ENCODE measurements at places on chromosomes 1 and 21.

- peak; percentile 95 for DNase-seq
Observed at GRCh38 chr1:223887747-223888418, 42.1 kb upstream of the TP53BP2 start.

- no peak for DNase-seq
Observed at GRCh38 chr1:183218971-183219615, 33.0 kb downstream of the LAMC2 start.

DNA sequence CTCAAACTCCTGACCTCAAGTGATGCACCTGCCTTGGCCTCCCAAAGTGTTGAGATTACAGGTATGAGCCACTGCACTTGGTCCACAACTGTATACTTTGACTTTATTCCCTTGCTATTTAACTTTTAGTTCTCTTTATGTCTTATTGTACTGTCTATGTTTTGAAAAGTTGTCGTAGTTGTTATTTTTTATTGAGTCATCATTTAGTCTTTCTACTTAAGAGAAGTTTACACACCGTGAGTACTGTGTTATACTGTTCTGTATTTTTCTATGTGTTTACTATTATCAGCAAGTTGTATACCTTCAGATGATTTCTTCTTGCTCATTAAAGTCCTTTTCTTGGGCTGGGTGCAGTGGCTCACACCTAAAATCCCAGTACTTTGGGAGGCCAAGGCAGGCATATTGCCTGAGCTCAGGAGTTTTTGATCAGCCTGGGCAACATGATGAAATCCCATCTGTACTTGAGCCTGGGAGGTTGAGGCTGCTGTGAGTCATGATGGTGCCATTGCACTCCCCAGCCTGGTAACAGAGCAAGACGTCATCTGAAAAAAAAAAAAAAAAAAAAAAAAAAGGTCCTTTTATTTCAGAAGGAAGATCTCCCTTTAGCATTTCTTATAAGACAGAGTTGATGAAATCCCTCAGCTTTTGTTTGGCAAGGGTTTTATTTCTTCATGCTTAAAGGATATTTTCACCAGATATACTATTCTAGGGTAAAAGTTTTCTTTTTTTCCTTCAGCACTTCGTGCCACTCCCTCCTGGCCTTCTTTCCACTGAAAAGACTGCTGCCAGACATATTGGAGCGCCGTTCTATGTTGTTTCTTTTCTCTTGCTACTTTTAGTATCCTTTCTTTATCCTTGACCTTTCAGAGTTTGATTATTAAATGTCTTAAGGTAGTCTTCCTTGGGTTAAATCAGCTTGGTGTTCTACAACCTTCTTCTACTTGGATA is 47.6 kb downstream of the TNFSF18 start:
- peak; percentile 96 for DNase-seq

GRCh38 chr21:33967086-33967571 is 51.5 kb upstream of the ATP5PO start:
- no peak for DNase-seq

DNA sequence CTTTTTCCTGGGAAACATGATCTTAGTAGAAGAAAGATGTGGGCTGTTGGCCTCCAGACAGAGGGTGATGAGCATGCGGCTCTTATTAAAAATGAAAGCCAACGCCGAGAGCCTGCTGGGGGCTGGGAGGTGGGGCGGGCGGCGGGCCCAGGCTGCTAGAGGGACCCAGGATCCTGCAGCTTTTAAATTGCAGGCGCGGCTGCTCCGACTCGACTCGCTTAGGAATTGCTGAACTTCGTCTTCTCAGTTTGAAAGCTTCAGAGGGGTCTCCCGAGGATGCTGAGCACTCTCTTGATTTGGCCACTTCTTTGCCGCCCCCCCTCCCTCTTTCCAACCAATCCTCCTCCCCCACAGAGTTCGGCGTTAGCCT is 1.2 kb downstream of the AGPAT3 start:
- peak; percentile 59 for DNase-seq

DNA sequence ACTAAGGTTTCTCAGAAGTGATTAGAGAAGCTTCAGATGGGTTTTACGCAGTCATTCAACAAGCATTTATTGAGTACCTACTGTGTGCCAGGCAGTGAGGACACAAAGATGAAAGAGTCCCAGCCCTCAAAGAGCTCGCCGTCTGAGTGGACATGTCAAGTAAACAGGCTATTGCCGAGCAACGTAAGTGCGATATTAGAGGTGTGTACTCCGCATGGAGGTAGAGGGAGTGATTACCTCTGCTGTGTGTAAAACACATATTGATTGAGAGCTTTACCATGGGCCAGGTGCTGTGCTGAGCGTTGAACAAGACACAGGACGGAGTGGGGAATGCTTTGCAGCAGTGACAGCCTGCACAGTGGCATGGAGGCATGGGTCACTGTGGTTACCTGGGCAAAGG is 49.5 kb upstream of the GPR37L1 start:
- no peak for DNase-seq

DNA sequence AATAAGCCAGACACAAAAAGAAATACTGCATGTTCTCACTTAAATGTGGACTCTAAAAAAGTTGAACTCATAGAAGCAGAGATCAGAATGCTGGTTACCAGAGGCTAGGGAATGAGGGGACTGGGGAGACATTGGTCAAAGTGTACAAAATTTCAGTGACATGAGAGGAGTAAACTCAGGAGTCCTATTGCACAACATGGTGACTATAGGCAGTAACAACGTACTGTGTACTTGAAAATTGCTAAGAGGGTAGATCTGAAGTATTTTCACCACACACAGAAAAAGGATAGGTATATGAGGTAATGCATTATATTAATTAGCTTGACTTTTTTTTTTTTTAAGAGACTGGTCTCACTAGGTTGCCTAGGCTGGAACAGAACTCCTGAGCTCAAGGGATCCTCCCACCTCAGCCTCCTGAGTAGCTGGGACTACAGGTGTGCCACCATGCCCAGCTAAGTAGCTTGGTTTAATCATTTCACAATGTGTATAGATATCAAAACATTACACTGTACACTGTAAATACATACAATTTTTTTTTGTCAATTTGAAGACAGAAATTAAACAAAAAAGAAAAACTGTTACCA is 7.4 kb downstream of the ZNF496 start:
- DNase-seq = no peak

DNA sequence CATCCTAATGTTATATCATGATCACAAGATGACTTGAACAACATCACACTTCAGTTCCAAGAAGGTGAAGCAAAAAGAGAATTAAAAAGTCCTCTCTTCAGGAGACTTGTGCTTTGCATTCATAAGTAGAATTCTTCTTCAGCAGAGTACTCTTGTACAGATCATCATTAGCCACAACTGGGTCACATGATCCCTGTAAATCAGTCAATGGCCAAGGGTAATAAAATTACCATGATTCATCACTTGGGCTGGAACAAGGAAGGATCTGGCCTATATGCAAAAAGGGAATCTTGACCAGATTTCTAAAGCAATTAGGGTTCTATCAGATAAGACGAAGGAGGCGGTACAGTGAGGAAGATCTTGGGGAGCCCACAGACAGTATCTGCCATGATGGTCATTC is 458.0 kb upstream of the DEPDC1 start:
- DNase-seq = peak; percentile 54

- DNase-seq = no peak
Observed at GRCh38 chr1:31936981-31937299, 1.2 kb downstream of the PTP4A2 start.

DNA sequence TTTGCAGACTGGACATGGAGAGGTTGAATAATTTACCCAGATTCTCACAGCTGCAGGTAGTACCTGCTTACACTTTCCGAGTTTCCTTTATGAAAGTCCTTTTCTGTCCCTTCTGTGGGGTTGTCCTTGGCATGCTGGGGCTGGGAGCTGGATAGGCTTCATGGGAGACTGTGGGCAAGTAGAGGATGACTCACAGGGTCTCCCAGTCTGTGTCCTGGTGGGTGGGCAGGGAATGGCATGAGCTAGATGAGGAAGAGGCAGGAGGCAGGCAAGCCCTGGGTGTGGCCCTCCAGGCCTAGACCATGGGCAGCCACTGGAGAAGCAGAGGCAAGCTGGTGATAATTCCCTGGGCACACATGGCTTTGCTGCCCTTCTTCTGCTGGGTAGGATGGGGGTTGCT is 80.6 kb downstream of the NAV1 start:
- no peak for DNase-seq

- peak; percentile 86 for DNase-seq
Observed at GRCh38 chr1:8625981-8626898, 191.2 kb downstream of the RERE start.

DNA sequence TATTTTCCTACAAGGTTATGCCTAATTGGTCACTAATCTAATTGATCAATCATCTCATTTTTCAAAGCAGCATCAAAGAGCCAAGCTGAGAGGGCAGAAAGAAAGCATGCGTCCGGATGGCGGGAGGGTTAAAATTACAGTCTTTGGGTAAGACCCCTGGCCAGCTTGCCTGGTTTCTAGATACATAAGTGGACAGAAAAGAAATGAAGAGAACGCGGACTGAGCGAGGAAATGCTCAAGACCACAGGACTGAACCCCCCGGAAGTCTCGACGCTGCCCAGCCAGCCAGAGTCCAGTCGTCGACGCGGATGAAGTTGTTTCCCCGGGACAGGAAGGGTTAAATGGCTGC is 297.2 kb downstream of the OMA1 start:
- no peak for DNase-seq

DNA sequence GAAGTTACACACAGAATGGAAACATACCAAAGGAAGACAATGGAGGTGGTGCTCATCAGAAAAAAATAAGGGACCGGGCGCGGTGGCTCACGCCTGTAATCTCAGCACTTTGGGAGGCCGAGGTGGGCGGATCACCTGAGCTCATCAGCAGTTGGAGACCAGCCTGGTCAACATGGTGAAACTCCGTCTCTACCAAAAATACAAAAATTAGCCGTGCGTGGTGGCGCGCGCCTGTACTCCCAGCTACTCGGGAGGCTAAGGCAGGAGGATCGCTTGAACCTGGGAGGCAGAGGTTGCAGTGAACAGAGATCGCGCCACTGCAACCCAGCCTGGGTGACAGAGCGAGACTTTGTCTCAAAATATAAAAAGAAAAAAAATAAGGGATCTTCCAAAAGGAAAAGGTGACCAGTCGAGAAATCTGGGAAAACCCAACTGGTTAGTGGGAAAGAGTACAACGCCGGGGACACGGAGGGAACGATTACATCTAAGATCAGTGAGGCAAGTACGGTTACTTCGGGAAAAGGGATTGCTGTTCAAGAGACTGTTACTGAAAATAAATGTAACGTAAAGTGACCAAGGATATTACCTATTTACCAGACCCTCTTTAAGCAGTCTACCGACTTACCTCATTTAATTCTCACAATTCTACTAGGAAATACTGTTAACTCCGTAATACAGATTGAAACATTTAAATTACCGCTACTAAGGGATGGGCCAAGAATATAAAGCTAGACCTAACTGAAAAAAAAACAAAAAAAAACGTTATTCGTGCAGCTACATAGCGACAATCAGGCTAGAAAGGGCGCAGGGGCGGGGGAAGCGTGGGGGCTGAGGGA is 822 bp downstream of the CCT3 start:
- peak; percentile 11 for DNase-seq

DNA sequence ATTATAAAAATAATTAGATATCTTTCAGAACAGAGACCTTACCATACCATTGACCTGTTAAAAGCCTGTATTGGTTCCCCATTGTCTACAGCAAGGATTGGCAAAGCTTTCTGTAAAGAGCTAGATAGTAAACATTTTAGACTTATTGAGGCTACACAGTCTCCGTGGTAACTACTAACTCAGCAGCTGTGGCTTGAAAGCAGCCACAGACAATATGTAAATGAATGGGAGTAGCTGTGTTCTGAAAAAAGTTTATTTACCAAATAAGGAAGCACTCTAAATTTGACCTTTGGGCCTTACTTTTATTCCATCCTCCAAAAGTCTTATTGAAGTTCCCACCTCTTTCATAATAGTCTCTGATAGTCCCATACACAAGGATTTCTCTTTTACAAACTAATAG is 39.7 kb downstream of the NUP210L start:
- DNase-seq = no peak

DNA sequence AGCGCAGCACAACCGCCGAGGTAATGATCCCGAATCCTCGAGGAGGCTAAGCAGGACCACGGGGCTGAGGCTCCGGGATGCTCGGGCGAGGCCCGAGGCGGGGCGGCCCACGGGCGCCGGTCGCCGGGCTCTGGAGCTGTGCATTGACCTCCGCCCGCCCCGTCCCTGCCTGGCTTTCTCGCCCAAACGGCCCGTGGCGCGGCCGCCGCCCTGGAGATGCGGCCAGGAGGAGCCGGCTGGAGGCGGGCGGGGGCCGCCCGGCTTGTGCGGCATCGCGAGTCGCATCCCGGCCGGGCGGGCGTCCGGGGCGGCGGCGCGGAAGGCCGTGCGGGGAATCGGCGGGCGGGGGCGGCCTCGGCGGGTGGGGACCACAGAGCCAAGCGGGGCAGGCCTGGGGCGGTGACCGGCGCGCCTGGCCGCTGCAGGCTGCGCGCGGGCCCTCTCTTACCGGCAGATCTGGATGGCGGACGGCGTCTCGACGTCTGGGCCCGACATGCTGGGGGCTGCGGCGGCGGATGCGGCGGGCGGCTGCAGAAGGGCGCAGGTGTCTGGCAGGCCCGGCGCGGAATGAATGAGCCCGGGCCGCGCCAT is 663 bp downstream of the ACOT7 start:
- DNase-seq = no peak

DNA sequence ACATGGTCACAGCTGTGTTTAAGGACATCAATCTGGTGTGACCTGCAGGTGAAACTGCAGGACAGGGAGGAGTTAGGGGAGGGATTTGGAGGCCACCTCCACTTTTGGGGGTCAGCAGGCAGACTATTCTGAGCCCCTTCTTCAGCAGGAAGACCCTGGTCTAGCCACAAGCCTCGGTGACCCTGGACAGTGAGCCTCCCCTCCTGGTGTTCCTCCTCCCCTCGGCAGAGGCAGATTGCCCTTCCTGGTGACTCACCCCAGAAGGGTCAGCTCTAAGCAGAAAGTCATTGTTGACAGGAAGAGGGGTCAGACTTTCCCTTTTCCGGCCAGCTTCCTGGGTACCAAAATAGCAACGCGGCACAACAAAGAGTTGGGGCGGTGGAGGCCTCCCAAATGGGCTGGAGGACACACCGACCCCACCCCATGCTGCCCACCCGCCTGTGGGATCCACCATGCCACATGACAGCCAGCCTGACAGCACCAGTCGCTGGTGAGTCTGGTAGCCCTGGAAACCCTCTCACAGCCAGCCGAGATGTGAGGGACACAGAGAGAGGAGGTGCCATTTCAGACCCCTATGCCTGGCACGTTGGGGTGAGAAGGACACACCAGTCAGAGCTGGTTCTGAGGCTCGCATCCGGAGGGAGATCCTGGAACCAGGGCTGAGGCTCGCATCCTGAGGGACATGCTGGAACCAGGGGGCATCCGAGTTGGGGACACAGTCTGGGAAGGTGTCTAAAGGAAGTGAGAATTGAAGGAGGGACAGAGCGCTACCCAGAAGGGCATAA is 14.7 kb upstream of the CSF1 start:
- peak; percentile 71 for DNase-seq

GRCh38 chr1:171590022-171590421 is 32.0 kb upstream of the MYOCOS start:
- DNase-seq = peak; percentile 34

Measured in fibroblast of mammary gland (primary cell).